NCI-H1417 treated with DMSO at 0.1 percent for 48 hours (cell line): ENCODE measurements at places on chromosomes 4 and X.
A peak's percentile ranks its signal among the peaks of the same experiment; 100 is the strongest.

GRCh38 chrX:42978655-42979379, 200.9 kb upstream of the PPP1R2C start:
- DNase-seq = no peak

- DNase-seq = no peak
Observed at GRCh38 chr4:1369091-1369450, 22.1 kb downstream of the UVSSA start.

DNA sequence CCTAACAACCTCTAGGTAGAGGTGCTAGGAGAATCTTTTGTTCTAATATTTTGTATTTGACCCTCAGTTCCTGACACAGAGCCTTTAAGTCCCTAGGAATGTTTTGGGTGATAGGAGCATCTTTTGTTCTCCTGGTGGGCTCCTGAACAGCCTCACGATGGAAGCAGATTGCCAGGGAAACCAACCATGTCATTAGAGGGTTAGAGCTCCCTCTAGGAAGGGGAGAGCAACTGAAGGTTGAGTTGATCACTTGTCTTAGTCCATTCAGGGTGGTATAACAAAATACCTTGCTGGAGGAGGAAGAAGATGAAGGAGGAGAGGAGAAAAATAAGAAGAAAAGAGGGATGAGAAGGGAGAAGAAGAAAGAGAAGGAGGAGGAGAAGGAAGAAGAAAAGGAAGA, 9.2 kb downstream of the VCX start:
- no peak for DNase-seq

GRCh38 chrX:3407781-3408180, 61.3 kb upstream of the MXRA5 start:
- no peak for DNase-seq

GRCh38 chrX:149370097-149370496, 135.0 kb downstream of the IDS start:
- DNase-seq = no peak

DNA sequence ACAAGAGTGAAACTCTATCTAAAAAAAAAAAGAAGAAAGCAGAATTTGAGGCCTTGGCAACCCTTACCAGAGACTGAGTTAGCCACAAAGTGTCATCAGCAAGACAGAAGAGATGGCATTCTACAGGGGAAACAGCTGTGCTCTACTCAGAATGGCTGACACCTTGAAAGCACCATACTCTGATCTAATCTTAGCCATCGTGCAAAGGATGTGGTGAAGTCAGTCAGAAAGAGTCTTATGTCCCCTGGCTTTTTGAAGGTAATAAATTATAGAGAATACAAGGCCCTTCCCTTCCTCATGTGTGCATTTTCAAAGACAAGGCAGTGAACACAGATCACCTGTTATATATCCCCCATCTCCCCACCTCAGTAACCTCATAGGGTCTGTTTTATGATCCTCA, 13.2 kb downstream of the CLNK start:
- DNase-seq = no peak

- no peak for DNase-seq
Observed at GRCh38 chr4:54754394-54754793, 96.6 kb downstream of the KIT start.

GRCh38 chr4:25950461-25951389, 36.7 kb downstream of the SMIM20 start:
- DNase-seq = no peak

- no peak for DNase-seq
Observed at GRCh38 chr4:7571701-7572100, 137.0 kb upstream of the PSAPL1 start.

DNA sequence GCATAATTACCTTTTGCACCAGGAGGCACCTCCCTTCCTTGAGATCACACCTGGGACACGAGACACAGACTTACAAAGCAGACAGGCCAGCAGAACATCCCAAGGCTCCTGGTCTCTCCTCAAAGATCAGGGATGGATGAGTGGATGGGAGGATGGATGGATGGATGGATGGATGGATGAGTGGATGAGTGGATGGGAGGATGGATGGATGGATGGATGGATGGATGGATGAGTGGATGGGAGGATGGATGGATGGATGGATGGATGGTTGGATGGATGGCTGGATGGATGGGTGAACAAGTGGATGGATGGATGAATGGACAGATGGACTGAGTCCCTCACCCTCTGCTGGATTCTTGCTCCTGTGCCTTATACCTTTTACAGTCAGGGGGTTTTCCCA, 364.0 kb downstream of the BCOR start:
- no peak for DNase-seq

DNA sequence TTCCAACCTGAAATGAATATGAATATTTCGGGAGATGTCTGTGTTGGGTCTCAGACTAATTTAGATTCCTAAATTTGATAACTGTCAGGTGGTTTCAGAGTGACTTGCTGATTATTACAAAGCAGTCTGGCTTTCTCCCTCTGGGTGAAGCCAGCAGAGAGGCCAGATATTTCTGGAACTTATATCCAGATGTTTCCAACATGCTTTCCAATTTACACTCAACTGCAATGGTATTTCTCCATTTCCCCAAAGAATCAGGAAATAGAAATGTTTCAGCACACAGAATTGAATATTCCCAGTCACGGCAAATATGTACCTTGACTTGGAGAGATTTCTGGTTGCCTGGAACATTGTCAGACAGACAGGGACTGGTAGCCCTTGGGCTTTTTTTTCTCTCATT, 48.5 kb upstream of the EGFL6 start:
- DNase-seq = no peak

- DNase-seq = no peak
Observed at GRCh38 chrX:4935846-4936245, 1222.4 kb upstream of the PRKX start.

GRCh38 chrX:18961686-18962085, 22.2 kb downstream of the PHKA2 start:
- DNase-seq = no peak

DNA sequence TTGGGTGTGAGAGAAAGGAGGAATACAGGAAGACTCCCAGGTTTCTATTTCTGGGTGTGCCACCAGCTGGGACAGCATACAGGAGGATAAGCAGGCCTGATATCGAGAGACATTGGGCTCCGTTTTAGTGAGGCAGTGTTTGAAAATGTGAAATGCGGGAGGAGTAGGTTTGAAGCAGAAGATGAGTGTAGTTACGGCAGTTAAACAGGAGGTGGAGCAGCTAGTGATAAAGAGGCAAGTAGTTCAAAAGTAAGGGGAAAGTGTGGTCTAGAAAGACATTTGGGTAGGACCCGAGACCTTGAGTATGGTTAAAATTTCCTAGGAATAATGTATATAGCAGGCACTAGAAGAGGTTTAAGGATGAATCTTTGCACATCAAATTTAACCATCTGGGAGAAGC, 42.4 kb downstream of the DCUN1D4 start:
- DNase-seq = no peak

- no peak for DNase-seq
Observed at GRCh38 chrX:17098516-17099247, 152.2 kb downstream of the REPS2 start.

- DNase-seq = no peak
Observed at GRCh38 chr4:39446483-39446841, 12.3 kb downstream of the RPL9 start.

- DNase-seq = no peak
Observed at GRCh38 chrX:70141373-70141772, 8.1 kb downstream of the IGBP1 start.

DNA sequence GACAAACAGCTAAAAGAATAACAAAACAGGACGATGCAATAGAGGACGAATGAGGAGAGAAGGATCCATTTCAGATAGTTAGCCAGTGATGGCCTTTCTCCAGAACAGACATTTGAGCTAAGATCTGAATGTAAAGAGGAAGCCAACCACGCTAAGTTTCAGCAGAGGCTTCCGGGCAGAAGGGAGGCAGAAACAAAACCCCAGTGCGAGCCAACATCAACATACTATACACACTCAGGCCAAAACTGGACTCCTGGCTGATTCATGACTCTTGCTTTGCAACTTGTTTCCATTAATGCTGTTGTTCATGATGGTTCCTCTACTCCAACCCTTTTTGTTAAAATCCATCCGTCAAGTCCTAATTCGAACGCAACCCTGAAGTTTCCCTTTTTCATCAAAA, 730.3 kb downstream of the TRIML1 start:
- DNase-seq = no peak

DNA sequence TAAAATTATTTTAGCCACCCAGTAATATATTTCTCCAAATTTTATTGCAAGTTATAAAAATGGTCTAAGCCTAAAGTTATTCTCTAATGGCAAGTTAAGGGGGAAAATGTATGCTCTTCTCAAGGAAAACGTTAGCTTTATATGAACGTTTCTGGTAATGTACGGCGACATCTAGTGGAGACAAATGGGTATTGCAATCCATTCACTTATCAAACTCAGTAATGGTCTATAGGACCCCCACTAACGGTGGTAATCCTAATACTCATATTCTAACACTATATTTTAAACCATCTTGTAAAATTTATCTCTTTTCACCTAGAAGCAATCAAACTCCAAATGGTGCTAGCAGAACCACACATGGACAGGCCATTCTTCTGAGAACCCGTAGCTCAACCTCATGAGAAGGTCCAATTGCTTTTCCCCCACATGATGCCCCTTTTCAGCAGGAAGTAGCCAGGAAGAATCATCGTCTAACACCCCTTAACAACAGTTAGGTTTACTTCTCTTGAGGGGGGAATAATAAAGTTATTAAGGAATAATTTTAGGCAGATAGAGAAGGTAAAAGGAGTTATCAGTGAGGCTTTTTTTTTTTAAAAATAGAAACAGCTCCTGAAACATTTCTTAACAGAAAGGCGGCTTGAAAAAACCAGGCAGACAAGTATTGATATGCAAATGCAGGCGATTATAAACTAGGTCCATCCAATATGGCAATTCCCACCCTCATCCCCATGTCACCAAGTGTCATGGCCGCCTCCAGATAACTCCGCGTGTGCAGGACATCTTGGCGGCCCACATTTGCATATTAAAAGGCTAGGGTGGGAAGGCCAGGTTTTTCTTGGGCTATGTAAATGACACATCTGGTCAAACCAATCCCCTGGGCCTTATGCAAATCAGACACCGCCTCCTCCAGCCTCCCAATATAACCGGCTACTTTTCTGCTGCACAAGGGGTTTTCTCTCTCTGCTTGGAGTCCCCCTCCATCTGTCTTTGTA, 35.0 kb downstream of the NUDT11 start:
- peak; percentile 4 for DNase-seq

DNA sequence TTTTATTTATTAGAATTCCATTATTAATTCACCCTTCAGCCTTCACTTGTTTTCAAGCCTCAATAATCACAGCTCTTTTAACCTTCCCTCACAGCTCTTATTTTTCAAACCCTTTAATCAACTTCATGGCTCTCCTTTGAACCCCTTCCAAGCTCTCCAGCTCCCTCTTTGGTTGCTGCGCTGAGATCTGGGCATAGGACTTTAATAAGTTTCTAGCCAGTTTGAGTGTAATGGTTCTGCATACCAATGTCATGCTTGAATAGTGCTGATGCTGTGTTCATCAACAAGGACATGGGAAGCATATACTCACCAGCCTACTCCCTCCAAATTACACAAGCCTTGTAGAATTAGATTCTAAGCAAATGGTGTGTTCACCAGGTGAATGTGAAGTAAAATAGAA, 3.5 kb upstream of the RNF212 start:
- DNase-seq = no peak

GRCh38 chrX:80181079-80181478, 166.5 kb downstream of the TBX22 start:
- no peak for DNase-seq

- DNase-seq = no peak
Observed at GRCh38 chrX:23737413-23737812, 5.7 kb downstream of the ACOT9 start.
